CD8-positive, alpha-beta memory T cell (primary cell): ENCODE measurements at places on chromosomes 12 and 14. TPM values are rescaled to one million over a fixed set of nuclear protein-coding genes. Genes with fewer than 3 reads are reported as not detected.

The DAO gene
- not detected for total RNA-seq

DNA sequence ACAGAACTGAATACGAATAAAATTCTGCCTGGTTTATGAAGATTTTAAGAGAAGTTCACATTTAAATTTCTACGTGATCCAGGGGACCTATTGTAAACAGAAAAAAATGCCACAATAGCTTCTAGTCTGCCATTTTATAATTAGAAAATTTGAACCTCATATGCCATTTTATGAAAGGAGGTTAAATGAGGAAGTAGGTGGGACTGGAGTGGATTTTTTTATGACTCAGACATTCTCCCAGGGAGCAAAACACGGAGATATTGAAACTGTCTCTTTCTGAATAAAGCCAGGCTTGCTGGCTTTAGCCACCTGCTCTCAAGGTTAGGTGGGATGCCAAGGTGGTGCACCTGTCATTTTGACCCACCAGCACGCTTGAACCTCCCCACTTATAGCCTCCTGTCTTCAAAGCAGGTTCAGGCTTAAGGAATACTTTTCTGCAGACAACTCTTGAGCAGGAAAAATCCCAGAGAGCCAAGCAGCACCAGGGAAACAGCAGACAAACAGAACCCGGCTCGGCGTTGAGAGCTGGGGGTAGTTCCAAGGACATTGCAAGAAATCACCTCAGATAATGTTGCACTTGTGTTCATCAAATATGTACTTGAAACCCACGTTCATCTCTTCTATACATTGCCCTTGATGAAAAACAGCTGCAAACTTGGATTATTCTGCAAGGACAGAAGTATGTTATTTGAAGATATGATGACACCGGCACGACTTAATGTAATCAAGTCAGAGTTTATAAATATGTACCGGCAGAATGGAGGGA, 203.7 kb downstream of the PPM1H start:
- no peak for DNase-seq
- no peaks in the 10 kb centered on the region for H3K36me3 ChIP-seq
- H3K27me3 ChIP-seq, result no peaks in the 10 kb centered on the region
- no peak overlapping the region for H3K27ac ChIP-seq

DNA sequence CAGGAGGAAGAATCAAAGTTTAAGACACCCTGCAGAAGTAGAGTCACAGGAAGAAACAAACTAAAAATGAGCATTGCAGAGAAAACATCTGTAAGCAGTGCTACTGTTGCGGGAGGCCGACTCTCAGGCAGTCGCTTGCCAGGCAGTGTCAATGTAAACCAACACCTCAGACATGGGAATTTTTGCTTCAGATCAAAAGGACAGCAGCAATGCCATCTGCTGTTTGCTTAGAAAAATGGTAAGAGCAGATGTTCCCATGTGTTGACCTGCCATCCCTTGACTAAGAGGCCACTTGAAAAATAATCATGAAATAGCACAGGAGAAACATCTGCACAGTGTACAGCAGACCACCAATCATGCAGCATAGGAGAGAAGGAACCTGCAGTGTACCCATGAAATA, 196.6 kb downstream of the SLC25A21 start:
- H3K4me3 ChIP-seq, result no peak overlapping the region
- no peak for DNase-seq
- H3K27ac ChIP-seq, result no peak overlapping the region
- H3K36me3 ChIP-seq, result no peaks in the 10 kb centered on the region
- H3K4me1 ChIP-seq, result no peaks in the 10 kb centered on the region

GRCh38 chr14:76921088-76921399, 94.8 kb downstream of the LRRC74A start:
- peaks cover 17% of the 10 kb centered on the region for H3K4me1 ChIP-seq
- no peak overlapping the region for H3K27ac ChIP-seq
- no peaks in the 10 kb centered on the region for H3K27me3 ChIP-seq

DNA sequence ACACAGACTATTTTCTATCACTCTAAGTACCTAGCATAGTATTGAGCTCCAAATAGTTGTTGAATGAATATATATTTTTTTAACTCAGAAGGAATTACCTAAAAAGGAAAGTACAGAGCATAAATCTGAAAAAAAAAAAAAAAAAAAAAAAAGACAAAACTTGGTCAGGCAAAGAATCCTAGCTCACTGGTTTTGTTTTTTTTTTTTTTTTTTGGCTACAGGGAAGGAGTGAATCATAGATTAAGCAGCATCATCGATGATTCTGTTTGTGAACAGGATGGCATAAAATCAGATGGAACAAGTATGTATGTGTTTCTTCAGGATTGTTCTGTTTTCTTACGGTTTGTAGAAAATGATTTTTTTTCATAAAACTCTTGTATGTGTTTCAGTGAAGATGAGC, 66.1 kb upstream of the BCAT1 start:
- no peaks in the 10 kb centered on the region for H3K27me3 ChIP-seq
- DNase-seq, result no peak
- no peak overlapping the region for H3K4me3 ChIP-seq
- no peaks in the 10 kb centered on the region for H3K4me1 ChIP-seq
